ENCODE measurements at places on chromosomes 4 and X.

GRCh38 chr4:8703401-8703696, 110.8 kb downstream of the CPZ start:
- no peak for DNase-seq

DNA sequence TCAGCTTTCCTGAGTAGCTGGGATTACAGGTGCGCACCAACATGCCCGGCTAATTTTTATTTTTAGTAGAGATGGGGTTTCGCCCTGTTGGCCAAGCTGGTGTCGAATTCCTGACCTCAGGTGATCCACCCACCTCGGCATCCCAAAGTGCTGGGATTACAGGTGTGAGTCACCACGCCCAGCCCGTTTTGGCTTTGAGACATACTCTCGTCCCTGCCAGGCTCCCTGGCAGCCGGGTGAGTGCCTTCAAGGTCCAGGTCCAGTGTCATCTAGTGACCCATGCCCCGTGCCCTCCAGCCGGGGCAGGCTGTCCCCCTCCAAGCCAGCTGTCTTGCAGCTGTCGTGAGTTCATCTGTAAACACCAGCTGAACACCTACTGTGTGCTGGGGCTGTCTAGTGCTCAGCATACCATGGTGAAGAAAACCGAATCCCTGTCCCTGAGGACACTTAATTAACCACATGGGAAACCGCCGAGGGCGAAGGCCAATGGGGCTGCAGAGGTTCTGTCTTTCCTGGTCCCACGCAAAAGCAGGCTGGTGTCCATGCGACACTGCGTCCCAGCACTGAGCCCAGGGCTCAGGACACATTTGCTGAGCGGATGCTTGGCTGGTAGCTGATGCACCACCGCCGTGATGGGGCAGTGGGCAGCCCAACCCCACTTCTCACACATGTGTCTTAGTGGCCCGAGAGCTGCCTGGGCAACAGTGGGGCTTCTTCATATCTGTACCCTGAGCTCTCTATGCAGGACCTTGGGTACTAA, 21.9 kb downstream of the NSG1 start:
- no peak for DNase-seq

- DNase-seq: no peak
Observed at GRCh38 chr4:48967631-48968030, 18.4 kb upstream of the CWH43 start.

- DNase-seq: no peak
Observed at GRCh38 chrX:132592880-132593279, 104.0 kb upstream of the MBNL3 start.

GRCh38 chr4:98491899-98492559, 166.4 kb downstream of the TSPAN5 start:
- no peak for DNase-seq

GRCh38 chrX:150849486-150849885, 49.0 kb downstream of the CD99L2 start:
- no peak for DNase-seq

Measured in activated CD4-positive, alpha-beta T cell treated with anti-CD3 and anti-CD28 coated beads, Interleukin-2, amount 50 U/mL, for 4 hours (primary cell).